C1 segment of cervical spinal cord (tissue), 14 donors: ENCODE measurements at places on chromosomes 4 and X.
A peak's percentile ranks its signal among the peaks of the same experiment; 100 is the strongest.

- no peak for DNase-seq
Observed at GRCh38 chr4:140151699-140152012, 2.3 kb downstream of the MAML3 start.

GRCh38 chr4:95170176-95170575 lies 378.6 kb downstream of the UNC5C start:
- DNase-seq: peak; percentile 62

- no peak for DNase-seq
Observed at GRCh38 chrX:39396358-39396995, 595.2 kb downstream of the MID1IP1 start.

DNA sequence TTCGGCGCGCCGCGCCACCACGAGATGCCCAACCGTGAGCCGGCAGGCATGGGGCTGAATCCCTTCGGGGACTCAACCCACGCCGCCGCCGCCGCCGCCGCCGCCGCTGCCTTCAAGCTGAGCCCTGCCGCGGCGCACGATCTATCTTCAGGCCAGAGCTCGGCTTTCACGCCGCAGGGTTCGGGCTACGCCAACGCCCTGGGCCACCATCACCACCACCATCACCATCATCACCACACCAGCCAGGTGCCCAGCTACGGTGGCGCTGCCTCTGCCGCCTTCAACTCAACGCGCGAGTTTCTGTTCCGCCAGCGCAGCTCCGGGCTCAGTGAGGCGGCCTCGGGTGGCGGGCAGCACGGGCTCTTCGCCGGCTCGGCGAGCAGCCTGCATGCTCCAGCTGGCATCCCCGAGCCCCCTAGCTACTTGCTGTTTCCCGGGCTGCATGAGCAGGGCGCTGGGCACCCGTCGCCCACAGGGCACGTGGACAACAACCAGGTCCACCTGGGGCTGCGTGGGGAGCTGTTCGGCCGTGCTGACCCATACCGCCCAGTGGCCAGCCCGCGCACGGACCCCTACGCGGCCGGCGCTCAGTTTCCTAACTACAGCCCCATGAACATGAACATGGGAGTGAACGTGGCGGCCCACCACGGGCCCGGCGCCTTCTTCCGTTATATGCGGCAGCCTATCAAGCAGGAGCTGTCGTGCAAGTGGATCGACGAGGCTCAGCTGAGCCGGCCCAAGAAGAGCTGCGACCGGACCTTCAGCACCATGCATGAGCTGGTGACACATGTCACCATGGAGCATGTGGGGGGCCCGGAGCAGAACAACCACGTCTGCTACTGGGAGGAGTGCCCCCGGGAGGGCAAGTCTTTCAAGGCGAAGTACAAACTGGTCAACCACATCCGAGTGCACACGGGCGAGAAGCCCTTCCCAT lies 1.1 kb downstream of the ZIC3 start:
- no peak for DNase-seq

DNA sequence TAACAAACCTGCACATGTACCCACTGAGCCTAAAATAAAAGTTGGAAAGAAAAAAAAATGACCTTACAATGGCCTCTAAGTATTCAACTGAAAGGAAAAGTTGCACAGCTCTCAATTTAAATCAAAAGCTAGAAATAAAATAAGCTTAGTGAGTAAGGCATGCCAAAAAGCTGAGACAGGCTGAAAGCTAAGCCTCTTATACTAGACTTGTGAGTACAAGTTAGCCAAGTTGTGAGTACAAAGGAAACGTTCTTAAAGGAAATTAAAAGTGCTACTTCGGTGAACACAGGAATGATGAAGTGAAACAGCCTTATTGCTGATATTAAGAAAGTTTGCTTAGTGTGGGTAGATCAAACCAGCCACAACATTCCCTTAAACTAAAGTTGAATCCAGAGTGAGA lies 707.9 kb upstream of the PITX2 start:
- no peak for DNase-seq

GRCh38 chr4:23305026-23305425 lies 584.8 kb downstream of the PPARGC1A start:
- no peak for DNase-seq
